SHP77 (cell line): ENCODE measurements at places on chromosomes 16 and 17.

DNA sequence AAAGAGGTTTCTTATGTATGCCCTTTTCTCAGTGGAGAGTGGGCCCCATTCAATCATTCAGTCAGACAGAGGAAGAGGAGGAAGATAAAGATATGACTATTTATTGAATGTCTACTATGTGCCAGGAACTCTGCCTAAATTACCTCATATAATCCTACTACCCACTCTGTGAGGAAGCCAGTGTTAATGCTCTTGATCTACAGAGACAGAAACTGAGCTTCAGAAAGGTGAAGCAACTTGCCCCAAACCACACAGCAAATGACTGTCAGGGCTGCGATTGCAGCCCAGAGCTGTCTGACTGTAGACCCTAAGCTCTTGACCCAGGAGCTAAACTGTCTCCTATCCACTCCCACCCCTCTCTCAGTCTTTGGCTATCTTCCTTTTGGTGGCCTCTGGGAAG is 8.4 kb downstream of the SRCIN1 start:
- DNase-seq, result no peak

- DNase-seq, result no peak
These were observed 67.8 kb downstream of the TMEM100 start for GRCh38 chr17:55654821-55655220.

DNA sequence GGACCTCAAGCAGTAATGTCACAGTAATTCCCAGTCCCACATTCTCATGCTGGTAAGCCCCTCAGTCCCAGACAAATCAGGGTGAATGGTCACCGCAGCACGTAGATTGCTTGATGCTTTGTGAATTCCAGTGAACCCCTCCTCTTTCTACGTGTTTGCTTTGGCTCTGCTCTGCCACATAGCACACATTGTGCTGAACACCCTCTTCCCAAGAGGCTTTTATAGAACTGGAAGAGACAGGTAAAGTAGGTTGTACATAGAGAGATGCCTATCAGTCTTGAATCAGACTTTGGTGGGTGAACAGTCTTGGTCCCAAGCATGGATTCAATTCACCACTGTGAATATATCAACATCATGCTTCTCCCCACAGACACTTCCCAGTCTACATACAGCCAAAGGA is 579 bp upstream of the KRTAP9-6 start:
- no peak for DNase-seq

- no peak for DNase-seq
These were observed 11.4 kb downstream of the GGA3 start for GRCh38 chr17:75250009-75250471.

GRCh38 chr17:78717431-78717980 is 64.6 kb downstream of the CYTH1 start:
- DNase-seq, result peak; percentile 35
